ENCODE measurements at places on chromosomes 12 and 14.

DNA sequence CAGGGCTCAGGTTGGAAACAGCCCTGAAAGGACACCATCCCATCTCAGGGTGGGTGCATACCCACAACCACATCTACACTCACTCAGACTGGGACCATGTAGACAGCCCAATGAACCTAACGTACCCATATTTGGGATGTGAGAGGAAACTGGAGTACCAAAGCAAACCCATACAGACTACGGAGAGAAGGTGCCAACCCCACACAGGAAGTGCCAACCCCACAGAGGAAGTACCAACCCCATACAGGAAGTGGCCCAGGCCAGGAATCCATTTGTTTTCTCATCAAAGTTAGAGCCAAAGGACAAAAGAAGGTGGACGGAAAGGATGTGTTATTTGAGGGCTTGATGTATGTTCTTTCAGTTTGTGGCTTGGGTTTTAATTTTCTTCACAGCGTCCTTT lies 19.5 kb upstream of the SPIC start:
- no peak for DNase-seq

- DNase-seq, result peak; percentile 65
These were observed 982 bp downstream of the BCL7A start for GRCh38 chr12:122022393-122023338.

DNA sequence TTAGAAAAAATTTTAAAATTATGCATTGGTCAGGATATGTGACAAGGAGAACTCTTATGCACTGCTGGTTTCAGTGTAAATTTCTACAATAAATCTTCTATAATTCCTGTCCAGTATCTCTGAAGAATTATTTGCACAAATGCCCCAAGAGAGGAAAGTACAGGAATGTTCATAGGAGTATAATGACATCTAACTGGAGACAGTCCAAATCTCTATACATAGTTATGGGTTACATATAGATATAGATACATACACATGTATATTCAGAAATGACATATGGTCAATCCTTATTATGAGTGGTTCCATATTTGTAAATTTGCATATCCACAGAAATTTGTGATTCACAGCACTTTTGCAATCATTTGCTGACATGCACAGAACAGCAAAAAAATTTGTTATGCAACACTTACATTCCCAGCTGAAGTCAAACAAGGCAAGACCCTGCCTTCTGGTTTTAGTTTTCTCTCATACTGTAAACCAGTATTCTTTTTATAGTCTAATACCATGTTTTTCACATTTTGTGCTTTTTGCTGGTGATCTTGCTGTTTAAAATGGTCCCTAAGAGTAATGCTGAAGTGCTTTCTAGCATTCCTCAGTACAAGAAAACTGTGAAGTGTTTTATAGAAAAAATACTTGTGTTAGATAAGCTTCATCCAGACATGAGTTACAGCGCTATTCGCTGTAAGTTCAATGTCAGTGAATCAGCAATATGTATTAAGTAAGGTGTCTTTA lies 103.8 kb downstream of the SLC16A7 start:
- DNase-seq, result peak; percentile 13

DNA sequence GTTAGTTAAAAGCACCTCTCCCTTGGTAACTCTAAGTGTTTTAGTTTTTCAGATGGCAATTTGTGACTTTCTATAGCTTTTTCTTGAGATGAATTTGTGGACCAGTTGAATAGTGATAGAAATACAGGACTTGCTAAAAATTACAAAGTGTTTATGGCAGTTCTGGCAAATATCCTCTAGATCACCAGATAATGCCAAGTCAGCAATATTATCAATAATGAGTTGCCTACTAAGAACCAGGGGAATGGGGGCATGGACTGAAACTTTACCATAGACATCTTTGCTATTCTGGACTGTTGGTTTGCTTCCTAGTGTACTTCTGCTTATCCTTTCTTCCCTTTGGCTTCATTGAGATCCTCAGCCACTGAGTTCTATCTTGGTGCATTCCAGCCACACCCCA lies 584.2 kb downstream of the DIO2 start:
- DNase-seq, result no peak

GRCh38 chr14:31560759-31561154 lies 447 bp upstream of the NUBPL start:
- DNase-seq, result peak; percentile 52

DNA sequence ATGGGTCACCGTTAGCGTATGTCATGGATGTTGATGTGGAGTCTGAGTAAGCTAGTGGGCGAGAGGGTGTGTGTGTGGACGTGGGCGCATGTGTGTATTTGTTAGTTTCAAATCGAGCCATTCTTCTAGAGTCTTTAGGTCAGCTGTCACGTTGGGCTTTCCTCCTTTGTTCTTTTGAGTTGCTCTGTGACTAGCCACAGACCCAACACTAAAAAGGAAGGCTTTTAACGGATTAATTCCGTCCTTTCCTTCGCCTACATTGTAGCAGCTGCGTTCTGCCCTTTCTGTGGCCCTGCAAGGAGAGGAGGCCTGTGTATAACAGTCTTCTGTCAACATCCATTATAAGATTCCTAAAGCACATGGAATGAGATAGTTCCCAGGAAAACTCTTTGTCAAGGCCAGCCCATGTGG lies 117.2 kb upstream of the DNM1L start:
- DNase-seq, result no peak

DNA sequence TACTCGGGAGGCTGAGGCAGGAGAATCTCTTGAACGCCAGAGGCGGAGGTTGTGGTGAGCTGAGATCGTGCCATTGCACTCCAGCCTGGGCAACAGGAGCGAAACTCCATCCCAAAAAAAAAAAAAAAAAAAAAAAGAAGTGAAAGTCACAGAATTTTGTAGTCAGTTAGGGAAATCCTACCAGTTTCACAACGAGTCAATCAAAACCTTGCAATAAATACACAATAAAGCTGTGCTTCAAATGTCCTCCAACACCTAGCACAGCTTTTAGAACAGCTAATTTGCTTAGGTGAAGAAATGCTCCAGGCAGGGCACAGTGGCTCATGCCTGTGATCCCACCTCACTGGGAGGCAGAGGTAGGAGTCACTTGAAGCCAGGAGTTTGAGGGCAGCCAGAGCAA lies 112.8 kb upstream of the ATF7IP start:
- DNase-seq, result no peak

DNA sequence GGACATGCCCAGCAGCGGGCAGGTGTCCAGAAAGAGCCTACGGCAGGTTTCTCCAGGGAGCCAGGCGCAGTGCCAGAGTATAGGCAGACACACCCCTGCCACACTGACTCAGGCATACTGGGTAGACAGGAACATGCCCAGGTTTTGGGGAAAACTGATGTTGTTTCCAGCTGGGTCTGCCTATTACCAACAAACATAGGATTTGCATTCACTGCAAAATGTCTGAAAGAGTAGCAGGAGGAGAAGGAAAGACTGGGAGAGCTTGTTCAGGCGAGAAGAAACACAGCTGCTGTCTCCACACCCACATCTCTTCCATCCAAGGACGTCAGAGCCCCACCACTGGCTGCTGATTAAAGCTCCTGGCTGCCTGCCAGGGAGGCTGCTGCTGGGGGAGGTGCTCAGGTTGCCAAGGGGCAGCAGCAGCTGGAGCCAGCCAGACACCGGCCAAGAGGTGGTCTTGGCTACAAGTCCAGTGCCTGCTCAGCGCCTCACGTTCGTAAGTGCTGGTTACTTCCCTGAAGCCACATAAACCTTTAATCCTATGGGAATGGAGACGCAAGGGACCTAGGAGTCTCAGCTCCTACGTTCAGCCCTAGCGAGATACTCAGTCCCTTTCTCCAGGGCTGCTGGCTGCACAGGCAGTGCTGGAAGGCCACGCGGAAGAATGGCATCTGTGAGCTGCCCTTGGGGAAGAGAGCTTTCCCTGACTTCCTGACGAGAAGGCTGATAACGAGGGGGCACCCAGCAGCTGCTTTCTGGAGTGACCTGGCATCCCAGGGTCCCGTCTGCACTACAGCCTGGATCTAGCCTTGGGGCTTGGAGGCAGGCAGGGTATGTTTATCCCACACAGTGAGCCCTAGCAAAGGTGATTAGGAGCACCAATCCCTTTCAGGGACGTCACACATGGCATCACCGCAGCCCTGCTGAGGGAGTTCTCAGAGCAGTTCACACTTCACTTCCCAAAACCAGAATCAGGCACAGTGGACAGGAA lies 58.1 kb downstream of the PLEKHG3 start:
- peak; percentile 68 for DNase-seq

GRCh38 chr12:50333441-50333840 lies 50.1 kb upstream of the LIMA1 start:
- no peak for DNase-seq

DNA sequence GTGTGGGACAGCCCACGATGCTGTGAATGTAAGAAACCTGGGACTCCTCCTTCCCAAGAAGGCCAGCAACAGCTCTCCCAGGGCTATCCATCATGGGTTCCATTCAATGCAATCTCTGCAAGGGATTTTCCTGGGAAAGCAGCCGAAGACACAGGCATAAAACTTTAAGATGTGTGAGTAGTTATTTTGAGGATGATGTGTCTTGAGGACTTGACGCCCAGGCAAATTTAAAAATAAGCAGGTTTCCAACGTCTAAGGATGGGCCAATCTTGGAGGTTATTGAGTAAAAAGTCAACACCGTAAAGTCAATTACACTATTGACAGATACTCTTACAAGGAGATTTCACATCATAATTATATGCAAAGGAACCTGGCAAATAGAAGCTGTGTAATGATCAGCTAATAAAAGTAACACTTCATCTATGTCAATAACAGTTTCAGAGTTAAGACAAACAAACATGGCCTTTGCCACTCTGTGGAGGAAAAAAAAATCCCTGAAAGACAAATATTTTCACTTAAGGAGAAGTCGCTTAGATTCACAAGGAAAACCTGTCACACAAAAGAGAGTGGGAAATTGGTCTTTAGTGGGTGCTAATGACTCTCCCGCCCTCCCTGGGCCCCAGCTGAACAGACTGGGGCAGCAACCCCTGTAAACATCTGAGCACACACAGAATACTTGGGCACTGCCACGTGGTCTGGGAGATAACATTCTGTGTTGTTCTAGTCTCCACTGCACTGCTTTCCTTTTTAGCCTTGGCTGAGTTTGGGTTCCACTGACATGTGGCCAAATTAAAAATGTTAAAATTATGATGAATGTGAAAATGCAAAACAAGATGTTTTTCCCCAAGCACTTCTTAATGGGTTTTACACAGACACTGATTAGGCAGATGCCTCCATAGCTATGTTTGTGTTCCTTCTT lies 240.9 kb downstream of the FOXN3 start:
- no peak for DNase-seq

DNA sequence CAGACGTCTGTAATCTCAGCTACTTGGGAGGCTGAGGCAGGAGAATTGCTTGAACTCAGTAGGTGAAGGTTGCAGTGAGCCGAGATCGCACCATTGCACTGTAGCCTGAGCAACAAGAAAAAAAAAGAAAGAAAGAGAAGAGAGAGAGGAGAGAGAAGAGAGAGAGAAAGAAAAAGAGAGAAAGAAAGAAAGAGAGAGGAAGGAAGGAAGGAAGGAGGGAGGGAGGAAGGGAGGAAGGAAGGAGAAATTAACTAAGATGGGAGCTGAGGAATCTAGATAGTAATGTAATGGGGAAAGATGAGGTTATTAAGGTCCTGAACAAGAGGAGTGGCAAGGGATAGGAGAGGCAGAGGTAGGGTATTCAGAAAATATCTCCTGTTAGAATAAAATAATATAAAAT lies 17.4 kb upstream of the SGPP1 start:
- DNase-seq, result no peak

GRCh38 chr12:65232476-65233077 lies 45.9 kb upstream of the MSRB3 start:
- peak; percentile 73 for DNase-seq
